ENCODE measurements at places on chromosomes 1 and 21.
A peak's percentile ranks its signal among the peaks of the same experiment; 100 is the strongest.

DNA sequence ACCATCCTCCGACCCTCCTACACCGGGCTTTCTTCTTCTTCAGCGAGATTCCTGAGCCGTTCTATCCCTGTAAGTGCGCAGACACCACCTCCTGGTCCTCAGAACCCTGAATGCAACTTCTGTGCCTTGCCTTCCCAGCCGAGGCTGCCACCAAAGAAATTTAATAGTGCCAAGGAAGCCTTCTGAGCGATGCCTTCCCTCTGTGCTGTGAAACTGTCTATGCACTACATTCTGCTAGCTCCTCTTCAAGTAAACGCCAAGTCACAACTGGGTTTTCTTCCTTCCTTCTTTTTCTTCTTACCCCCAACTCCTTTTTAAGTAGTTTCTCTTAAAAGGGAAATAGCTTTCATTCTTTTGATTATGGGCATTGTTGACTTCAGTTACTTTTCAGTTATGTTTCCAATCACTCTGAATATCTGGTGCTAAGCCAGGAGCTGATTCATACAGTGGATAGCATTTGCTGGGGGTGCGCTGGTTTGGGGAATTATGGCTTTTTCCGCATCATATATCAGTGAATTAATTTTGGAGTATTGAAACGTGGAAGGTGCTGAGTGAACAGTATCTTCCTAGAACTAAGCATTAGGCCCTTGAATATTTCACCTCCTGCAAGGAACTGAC lies 38.6 kb upstream of the GPR88 start:
- DNase-seq = no peak

- DNase-seq = no peak
Observed at GRCh38 chr1:8938232-8938999, 7.3 kb upstream of the CA6 start.

GRCh38 chr1:15627343-15627988 lies 10.2 kb downstream of the DDI2 start:
- DNase-seq = peak; percentile 45

GRCh38 chr1:188904201-188904600 lies 1573.5 kb downstream of the BRINP3 start:
- no peak for DNase-seq

DNA sequence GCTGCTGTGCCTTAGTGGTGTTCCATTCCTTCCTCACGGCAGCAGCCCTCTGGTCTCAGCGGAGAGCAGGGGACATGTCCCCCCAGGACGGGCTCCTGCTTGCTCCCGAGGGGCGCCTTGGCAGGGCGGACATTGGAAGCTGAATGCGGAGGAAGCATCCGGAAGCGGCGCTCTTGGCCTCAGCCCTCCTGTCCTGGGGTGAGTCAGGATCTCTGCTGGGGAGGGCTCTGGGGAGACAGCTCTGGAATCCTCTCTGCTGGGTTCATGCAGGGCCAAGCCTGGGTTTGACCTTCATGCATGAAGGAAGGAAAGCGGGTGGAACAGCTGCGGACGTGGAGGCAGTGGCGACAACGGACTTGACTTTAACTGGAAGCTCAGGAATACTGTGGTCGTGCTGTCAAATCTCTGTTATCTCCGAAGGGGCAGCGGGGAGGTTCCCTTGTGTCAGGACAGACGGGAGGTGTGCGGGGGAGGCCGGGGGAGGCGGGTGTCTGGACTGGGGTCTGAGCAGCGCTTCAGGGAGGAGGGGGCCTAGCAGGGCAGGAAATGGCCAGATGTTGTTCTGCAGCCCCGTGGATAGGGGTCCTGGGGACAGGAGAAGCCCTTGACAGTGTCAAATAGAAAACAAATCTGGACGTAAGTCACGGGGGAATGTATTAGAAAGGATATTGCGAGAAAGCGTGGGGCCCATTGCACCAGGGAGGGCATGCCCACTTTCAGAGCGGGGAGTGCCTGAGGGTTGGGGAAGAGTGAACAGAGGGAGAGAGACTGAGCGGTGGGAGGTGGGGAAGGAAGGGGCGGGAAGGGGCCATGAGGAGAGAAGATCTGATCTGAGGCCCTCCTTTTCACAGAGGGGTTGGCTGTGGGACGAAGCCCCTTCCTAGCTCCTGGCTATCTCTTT lies 26.6 kb downstream of the CRYAA start:
- DNase-seq = no peak

- DNase-seq = no peak
Observed at GRCh38 chr21:44889625-44890337, 16.3 kb upstream of the PTTG1IP start.

DNA sequence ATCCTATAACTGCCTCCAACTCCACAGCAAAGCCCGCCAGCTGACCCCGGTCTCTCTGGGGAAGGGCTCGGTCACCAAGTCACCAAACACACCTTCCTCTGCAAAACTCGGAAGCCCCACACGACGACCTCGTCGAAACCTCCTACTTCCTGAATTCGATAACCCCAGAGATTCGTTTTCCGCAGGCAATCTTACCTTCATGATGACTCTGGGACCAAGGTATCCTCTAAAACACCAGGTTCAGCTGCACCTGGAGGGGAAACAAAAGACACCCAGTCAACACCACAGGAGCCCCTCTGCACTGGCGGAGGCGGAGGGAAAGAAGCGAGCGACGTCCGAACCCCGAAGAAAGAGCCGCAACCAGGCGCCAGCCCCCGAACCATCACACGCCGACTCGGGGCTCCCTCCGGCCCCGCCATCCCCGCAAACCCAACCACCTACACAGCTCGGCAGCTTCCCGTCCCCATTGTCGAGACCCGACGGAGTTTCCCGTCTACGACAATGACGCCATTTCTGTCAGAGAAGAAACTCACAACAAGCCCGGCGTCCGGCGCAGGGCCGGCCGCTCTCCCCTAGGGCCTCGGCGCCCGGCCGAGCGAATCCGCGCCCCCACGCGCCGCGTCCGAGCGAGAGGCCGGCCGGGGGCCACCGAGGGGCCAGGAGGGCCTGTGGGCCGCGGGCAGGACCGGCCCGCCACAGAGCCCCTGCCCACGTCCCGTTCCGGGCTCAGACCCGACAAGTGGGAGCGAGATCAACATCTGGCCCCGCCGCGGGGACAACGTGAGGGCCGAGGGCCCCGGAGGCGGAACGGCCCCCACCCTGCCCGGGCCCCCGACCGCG lies 1.0 kb downstream of the ARID4B start:
- peak; percentile 32 for DNase-seq

DNA sequence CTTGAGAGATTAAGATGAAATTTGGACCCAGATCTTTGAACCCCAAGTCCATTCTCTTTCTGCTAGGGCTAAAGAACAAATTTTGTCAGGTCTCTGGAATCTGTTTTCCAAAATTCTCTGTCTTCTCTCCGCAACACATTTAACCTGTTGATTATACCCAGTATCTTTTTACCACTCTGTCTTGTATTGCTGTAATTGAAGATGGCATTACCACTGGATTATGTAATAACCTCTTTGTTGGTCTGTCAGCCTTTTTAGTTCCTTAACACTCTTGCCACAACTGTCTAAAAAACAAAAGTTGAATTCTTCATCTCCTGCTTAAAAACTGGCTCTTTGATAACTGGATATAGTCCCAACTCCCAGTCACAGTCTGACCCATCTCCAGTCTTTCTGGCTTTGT lies 3.0 kb downstream of the SRP9 start:
- DNase-seq = no peak

- DNase-seq = no peak
Observed at GRCh38 chr1:16440131-16440469, 424 bp upstream of the NECAP2 start.

DNA sequence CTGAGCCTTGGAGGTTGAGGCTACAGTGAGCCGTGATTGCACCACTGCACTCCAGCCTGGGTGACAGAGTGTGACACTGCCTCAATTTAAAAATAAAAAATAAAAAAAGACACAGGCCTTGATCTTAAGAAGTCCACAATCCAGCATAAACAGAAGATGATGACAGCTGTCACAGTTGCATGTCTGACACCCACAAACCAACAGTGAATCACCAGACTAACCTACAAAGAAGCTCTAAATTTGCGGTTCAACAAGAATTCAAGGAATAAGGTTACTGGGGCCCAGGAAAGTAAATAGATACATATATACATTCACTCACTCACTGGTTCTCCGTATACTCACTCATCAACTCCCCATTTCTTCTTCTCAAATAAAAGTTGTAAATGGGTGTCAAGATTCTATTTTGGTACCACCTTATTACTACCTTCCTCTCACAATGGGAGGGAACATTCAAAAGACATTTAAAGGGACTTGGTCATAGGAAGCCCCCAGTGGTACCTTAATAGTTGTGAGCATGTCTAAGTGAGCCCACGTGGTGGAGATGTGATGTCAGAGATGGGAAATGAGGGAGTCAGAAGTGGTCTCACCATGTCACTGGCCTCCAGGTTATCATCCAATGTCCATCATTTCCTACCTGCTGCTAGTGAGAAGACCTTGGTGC lies 66.9 kb upstream of the PRDX6 start:
- DNase-seq = no peak

- DNase-seq = no peak
Observed at GRCh38 chr1:165114022-165114888, 242.3 kb downstream of the LMX1A start.

DNA sequence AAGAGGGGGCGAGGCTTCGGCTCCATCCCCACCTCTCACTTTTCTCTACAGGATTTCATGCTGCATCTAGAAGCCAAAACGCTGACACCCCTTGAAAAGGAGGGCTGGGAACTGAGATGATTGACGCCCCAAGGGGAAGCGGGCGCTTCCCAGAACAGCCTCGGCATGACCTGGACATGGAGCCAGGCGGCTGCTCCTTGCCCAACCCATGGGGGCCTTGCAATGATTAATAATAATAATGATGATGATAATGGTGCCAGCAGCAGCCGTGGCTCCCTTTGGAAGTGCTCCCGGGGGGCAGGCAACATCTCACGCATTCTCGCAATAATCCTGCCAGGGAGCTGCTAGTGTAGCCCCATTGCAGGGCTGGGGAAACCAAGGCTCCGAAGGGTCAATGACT lies 78.2 kb downstream of the RAP1GAP start:
- DNase-seq = no peak

DNA sequence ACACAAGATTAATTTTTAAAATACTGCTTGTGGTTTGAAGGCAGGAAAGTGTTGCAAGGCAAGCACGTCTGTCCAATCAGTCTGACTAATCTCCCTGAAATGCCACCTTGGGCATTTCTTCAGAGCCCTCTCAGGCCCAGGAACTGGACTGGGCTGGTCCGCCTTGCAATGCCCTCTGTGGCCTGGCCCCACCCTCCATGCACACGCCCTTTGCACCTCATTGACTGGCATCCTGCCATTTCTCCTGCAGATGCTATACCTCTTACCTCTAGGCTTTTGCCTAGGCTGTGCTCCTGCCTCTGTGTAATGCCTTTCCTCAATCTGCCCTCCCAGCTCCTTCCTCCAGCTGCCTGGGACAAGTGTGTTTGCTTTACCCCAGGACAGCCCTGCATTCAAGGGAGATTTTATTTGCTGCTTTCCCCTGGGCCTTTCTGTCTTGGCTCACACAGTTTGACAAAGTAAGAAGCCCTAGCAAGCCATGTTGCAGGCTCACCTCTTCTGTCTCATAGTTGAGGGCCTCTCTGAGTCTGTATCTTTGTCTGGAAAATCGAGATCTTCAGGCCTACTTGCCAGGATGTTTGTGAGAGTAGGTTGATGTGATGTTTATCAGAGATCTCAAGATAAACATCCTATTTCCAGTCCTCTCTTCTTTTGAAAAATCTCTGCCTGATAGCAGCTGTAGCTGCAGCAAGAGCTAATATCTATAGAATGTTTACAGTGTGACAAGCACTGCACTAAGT lies 149.2 kb upstream of the JUN start:
- no peak for DNase-seq

DNA sequence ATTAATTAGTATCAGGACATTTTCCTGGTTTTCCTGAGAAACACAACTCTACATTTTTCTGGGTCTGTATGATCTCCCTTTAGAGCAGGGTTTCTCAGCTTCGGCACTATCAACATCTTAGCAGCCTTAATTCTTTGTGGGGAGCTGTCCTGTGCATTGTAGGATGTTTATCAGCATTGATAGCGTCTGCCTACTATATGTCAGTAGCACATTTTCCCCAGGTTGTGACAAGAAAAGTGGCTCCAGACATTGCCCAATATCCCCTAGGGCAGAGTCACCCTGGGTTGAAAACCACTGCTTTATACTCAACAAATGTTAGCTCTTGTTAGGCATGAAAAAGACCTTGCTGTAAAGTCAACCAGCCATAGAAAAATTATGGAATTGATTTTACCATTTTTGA lies 195.1 kb upstream of the FMN2 start:
- DNase-seq = no peak

DNA sequence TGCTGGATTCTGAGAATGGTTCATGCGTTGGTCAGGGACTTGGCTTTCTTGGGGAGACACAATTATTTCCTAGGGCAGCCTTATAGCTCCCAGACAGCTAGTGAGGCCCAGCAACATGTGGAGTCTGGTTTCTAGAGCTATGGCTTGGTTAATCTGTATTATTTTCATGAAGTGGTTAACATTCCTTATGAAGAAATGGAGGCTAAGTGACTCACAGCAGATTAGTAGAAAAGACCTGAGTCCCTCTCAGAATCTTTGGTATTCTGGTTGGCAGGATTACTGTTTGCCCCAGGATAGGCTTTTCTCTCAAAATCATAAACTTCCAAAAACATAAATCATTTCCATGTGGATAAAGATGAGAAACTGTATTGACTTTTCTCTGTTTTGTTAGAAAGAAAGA lies 42.3 kb downstream of the DUSP10 start:
- DNase-seq = no peak

DNA sequence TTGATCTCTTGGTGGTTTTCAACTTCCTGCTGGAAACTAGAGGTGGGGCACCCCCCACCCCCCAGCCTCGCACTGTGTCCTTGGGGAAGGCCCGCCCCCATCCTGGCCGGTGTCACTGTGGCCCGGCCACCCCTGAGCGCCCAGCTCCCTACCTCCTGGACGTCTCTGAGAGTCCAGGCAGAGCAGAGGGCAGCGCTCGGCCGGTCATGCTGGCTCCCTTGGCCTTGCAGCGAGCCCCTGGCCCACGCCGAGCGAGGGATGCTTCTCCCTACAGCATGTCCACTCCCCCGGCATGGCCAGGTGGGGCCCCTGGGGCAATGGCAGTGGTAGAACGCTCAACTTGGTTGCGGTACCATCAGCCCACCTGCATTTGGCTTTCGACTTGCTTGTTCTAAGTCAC lies 28.7 kb upstream of the TRAPPC10 start:
- no peak for DNase-seq

DNA sequence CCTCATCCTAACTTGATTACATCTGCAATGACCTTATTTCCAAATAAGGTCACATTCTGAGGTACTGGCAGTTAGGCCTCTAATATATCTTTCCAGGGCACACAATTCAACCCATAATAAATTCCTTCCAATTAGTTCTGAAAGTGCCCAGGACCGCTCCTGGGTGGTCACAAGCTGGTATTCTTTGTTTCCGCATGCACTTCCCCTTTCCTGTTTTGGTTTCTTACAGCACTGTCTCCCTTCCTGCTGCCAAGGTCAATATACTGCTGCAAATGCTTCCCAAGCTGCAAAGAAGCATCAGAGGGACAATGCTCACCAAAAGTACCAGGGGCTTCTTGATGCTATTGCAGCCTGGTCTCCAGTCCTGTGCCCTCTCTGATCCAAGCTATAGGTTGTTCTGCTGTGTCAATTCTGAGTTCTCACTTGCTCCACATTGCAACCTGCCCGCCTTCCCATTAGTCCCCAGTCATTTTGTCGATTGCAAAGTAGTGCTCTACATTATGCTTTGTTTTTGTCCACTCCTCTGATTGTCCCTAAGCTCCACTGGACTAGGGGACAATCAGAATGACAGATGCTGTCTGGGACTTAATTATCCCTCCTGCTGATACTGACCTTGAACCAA lies 13.9 kb upstream of the XPR1 start:
- DNase-seq = no peak

Measured in GM12878 (cell line).